ENCODE measurements at places on chromosomes 12 and 14. TPM values are rescaled to one million over a fixed set of nuclear protein-coding genes. Genes with fewer than 3 reads are reported as not detected.

DNA sequence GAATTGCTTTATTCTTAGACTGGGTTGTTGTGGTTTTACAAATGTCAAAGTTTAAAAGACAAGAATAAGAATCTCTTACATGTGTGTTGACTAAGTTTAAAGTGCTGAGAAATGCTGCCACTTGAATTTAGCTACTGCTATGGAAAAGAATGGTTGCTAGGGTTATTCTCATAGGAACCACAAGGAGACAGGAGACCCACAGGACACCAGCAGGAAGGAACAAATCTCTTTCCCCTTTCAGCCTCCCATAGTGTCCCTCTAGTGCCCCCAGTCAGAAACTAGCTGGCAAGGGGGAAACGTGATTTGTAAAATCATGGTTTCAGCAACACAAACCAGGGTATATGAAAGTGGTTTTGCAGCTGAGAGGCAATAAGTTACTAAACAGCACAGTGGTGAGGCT lies 102.7 kb downstream of the ST8SIA1 start:
- DNase-seq: no peak

DNA sequence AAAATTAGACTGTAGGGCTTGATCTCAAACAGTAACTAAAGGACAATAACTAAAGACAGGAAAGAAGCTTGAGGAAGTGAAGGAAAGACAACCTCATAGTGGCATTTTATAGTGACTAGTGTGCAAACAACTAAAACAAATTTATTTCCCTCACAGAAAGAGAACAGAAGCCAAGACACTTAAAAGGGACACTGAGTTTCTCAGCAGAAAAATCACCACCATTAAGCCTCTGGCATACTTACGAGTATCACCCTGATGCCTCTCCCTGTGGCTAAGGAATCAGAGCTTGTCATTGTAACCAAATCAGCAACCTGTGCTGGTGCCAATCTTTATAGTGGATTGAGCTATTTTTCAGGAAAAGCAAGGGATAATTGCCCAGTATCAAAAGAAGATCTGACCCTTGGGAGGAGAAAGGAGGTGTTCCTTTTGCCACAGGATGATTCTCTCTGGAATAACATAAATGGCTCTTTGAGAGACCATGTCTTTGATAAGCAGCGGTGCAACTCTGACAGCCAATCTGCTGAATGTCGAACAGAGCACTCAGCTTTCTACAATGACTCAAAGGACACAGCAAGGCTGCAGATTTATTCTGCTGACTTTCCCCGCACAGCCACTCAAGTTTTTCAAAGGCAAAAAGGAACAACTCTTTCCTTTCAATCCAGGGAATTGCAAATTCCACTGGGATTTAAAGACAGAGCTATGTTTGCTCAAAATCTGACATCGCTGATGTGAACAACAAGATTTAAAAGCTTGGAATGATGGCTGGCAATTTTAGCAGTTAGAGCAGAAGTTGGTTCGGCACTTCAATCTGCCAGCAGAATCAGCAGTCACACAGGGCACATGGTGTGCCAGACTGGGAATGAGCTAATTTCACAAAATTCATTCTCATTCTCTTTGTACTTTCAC lies 34.6 kb downstream of the ATF7 start:
- DNase-seq: no peak

GRCh38 chr14:94360945-94361565 lies 27.3 kb downstream of the SERPINA1 start:
- DNase-seq: no peak

GRCh38 chr14:94582851-94583250 lies 1.6 kb downstream of the SERPINA5 start:
- DNase-seq: no peak

GRCh38 chr12:15679151-15679550 lies 110.0 kb downstream of the EPS8 start:
- DNase-seq: no peak

DNA sequence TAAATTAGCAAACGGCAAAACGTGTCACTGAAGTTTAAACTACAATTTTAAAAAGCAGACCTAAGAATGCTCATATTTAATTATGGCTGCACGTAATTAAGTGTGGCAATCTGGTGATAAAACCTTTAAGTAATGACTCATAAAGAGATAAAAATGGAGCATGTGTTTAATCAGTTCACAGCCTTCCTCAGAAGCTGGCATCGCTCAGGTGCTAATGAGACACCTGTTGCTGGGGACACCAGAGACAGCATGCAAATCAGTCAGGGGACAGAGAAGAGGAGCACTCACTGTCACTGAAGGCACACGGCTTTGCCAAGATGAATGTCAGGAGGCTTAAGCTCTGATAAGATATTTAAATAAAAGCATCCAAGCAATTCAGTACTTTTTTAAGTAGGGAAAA lies 840.3 kb downstream of the GALC start:
- DNase-seq: no peak

DNA sequence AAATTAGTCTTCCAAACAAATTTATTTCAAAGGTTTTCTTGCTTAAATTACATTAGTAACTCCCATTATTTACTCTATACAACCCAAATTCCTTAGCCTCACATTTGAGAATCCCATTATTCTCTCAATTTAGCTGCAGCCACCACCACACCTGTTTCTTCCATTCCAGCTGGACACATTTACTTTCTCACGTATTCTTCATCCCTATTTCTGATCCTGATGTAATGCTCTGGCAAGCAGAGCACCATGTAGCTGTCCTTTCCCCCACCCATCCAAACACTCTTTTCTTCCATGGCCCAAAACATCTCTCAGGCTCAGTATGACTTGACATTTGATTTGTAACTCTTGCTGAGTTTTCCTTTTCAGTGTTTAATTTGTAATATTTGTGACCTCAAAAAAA lies 240.2 kb upstream of the CLEC14A start:
- no peak for DNase-seq

GRCh38 chr12:122500685-122501488 lies at the start of gene ZCCHC8:
ZCCHC8 (minus strand) TSS chr12:122500932; CDS start chr12:122500840, 92 bp downstream.
- DNase-seq: peak; percentile 99

GRCh38 chr12:3045989-3046388 lies 31.2 kb upstream of the TSPAN9 start:
- DNase-seq: peak; percentile 33

GRCh38 chr12:19390051-19390598 lies 49.2 kb upstream of the AEBP2 start:
- no peak for DNase-seq

- no peak for DNase-seq
These were observed 12.9 kb upstream of the ZCCHC8 start for GRCh38 chr12:122513660-122514059.

DNA sequence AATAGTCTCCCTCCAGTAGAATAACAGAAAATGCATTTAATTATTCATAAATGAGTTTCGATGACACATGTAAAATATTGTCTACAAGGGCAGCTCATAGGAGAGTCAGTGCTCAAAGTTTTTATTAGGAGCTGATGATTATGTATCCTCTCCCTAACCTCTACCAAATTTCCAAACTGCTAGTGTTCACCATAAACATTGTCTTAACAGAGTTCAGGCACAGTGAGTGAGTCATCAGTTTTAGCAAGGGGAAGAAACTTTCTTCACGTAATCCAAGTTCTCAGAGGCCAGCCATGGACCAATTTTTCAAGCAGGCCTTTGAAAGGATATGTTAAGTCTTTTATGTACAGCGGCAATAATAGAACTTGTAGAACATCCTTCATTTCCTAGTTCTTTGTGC lies 649.2 kb upstream of the MIS18BP1 start:
- no peak for DNase-seq

DNA sequence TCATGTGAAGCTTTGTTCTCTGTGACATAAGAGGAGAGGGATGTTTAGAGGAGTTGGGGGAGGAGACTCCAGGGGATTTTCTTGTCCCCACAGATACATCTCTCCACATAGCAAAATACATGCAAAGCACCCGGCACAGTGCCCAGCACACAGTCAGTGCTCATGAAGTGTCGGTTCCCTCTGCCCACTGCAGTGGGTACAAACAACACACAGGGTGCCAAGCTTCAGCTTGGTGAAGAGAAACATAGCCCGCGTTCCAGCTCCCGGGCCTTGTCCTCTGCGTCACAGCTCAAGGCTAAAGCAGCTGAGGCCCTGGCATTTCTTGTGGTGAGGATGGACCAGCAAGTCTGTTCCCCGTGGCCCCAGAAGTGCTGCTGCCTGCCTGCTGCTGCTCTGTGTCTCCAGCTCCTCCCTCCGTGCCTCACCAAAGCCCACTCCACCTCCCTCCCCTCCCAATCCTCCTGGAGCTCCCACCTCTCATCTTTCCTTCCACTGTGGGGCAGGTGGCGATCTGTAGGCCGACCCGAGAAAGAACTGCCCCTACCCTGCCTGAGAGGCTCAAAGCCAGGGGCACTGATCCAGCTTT lies 57.0 kb upstream of the FKBP4 start:
- peak; percentile 52 for DNase-seq

DNA sequence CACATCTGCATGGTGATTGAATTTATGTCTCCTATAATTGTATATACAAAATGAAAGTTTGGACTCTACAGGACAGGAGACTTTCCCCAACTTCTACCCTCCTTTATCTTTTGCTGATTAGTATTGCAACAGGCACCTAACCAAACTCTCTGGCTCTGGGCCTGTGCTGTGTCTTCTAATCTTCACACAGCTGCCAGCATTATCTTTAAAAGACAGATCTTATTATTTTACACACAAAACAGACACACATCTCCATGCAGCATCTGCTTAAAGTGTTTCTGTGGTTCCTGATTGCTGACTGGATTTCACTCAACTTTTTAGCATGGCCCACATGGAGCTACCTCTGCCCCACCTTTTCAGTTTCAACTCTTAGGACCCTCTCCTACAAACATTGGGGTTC lies 154.9 kb upstream of the PELI2 start:
- DNase-seq: no peak

DNA sequence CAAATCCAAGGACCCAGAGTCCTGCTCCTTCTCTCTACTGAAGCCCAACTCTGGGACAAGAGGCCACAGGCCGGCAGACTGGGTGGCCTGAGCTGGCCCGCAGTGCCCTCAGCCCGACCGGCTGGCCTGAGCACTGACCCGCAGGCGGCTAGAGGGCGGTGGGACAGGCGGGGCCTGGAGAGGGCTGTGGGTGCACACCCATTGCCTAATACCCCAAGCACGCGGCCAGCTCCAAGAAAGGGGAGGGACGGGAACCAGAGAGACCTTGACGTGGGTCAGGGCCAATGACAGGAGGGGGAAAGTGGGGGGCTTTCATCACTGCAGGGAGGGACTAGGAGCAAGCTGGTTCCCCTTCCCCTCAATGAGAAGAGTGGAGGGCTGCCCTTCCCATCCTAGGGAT lies 2.0 kb upstream of the WNT10B start:
- no peak for DNase-seq

- DNase-seq: peak; percentile 81
These were observed 753 bp upstream of the ATP5MC2 start for GRCh38 chr12:53676656-53677015.

GRCh38 chr14:32480337-32480736 lies 151.2 kb downstream of the AKAP6 start:
- DNase-seq: no peak

GRCh38 chr14:67411370-67411769 lies 595 bp downstream of the PLEK2 start:
- no peak for DNase-seq

GRCh38 chr12:2097617-2098016 lies 44.8 kb downstream of the CACNA1C start:
- no peak for DNase-seq

DNA sequence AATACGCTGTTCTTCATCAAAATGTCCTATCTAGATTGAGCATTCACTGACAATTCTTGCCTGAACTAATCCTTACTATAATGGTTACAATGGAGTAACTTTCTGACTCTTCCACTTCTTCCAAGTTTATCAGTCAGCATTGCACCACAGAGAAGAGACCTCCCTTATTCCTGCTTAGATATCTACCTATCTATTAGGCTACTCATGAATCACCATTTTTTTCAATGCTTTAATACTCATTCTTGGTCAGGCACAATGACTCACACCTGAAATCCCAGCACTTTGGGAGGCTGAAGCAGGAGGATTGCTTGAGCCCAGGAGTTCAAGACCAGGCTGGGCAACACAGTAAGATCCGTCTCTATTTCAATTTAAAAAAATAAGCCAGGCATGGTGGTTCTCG lies 39.3 kb downstream of the RPS6KA5 start:
- no peak for DNase-seq

DNA sequence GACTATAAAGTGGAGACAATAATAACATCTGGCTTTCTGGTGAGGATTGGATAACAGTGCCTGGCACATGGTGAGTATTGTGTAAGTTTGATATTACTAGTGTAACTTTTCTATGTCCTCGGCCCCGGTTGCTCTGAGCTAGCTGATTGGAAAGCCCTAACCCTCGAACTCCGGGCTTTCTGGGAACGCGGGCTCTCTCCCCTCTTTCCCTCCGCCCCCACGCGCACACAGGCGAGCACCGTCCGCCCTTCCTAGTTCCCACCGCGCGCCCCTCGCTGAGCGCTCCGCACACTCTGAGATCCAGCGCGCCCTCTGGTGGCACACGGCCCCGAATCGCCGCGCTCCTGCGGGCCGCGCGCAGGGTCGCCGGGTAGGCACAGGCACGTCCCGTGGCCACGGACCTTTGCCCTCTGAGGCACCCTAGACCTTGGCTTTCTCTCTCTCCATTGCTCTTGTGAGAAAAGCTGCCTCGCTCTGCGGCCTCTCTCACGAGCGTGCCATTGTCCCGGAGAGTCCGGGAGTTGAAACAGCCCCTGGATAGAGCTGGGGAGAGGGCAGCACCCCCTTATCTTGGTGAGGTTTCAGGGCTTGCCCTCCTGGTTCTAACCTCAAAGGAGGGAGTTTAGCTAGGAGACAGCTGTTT lies 23.2 kb upstream of the ESRRB start:
- peak; percentile 81 for DNase-seq

DNA sequence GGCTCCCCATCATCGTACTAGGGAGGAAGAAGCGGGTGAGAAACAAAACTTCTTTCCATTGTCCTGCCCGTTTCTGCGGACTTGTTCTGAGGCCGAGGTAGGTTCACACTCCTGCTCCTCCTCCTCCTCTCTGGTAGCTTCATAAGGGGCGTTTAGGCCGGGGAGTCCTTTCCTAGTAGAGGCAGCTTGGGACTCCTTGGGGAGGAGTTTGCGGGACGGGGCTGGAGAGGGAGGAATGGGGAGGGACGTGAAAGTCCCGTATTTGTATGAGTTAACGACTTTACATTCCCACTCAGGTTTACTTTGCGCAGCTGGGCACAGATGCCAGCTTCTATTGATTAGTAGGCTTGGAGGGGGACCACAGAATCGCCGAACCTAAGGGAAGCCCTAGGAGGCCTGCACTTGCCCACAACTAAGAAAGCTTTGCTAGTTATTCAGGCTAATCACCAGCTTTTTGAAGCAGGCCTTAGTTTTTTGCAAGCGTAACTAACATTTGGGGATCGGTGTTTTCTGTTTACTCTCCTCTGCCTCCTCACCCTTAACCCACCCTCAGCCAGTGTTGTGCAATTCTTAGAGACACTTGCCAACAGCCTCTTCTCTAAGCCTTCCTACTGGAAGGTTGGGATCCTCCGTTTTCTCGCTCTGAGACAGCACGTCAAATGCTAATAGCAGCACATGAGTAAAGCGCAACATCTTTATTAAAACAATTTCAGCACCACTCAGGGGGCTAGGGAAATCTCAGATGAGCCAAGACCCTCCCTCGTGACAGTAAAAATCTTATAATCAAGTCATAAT lies 499 bp downstream of the RNASE4 start:
- no peak for DNase-seq

Gene GUCY2C
- total RNA-seq: not detected

Gene ACOT6
- not detected for total RNA-seq

Gene LIN7A
- total RNA-seq: 12.9 TPM

Gene HIF1A
- total RNA-seq: 184 TPM

Gene DPPA3
- not detected for total RNA-seq

Gene DPY19L2
- 5.1 TPM for total RNA-seq

Gene LRRK2
- 41.3 TPM for total RNA-seq

Gene MYO1H
- not detected for total RNA-seq

Gene SMOC1
- total RNA-seq: 86.6 TPM

Gene NCOR2
- total RNA-seq: 161 TPM

Gene PELI2
- total RNA-seq: 14.9 TPM
